ENCODE measurements at places on chromosomes 11 and 22.

GRCh38 chr11:76738618-76739240 lies 44.4 kb upstream of the TSKU start:
- DNase-seq, result no peak

- DNase-seq, result no peak
Measured at GRCh38 chr11:46372086-46372485, 9.4 kb upstream of the MDK start.

DNA sequence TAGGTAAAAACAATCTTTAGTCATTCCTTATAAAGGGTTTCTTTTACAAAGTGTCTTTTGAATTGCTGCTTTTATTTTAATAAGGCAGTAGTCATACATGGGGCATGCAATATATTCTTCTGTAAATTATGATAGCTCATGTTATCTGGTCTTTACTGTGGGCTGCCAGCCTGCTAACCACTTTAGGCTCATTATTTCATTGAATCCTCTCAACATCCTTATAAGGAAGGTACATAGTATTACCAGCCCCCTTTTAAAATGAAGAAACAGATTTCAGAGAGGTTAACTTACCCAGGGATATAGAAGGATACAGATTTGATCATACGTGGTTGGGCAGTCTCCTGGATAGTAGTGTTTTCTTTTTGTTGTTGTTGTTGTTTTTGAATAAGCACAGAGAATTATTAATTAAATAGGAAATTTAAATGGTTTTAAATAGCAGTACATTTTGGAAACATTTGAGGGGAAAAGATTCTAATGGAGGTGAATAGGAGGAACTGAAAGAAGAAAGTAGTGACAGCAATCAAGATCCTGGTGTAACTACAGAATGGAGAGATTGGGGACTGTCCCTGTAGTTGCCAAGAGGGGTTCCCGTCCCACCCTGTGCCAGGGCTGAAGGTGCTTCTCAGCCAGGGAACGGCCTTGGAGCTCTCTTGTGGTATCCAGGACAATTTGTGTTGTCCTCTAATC lies 21.0 kb downstream of the SPECC1L start:
- DNase-seq, result no peak

DNA sequence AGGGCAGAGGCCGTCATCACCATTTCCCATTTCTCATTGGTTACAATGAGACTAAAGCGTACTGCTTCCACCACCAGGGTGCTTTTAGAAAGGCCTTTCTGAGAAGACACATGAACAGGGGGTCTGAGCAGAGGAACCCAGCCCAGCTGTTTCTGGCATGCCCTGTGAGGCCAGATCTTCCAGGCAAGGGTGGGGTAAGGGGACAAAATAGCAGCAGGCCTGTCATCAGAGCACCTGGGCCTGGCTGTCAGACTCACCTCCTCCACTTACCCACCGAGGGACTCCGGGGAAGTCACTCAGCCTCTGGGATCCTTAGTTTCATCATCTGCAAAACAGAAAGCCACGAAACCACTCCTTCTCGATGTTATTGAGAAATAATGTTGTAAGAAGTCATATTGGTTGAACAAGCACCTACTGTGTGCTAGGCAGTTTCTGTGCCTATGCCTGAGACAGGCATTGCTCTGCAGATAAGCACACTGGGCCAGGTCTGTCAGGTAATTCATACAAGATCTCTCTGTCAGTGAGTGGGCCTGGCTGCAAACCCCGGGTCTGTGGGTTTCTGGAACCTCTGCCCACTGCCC lies 8.8 kb upstream of the WNT11 start:
- DNase-seq, result no peak

- DNase-seq, result no peak
Measured at GRCh38 chr11:111204211-111204610, 41.3 kb upstream of the POU2AF2 start.

- no peak for DNase-seq
Measured at GRCh38 chr11:11981364-11981763, 27.1 kb downstream of the DKK3 start.

DNA sequence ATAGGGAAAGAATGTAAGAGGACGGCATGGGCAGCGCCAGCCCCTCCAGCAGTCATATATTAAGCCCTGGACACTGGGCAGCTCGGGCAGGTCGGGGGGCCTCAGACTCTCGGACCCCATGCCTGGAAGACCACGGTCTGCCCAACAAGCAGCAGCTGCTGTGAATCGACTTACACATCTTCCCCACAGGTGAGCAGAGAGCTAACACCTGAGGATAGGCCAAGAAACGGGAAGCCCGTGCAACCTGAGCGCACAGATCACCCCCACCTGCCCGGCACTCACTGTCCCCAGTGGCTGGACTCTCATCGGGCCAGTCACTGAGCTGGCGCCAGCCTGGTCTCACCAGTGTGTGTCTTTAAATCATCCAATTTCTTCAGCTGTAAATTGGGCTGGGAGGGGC lies 4.7 kb upstream of the TCF20 start:
- DNase-seq, result no peak

GRCh38 chr22:50470491-50470890 lies 4.3 kb downstream of the SBF1 start:
- DNase-seq, result no peak

- no peak for DNase-seq
Measured at GRCh38 chr11:109383306-109383705, 38.7 kb upstream of the C11orf87 start.

DNA sequence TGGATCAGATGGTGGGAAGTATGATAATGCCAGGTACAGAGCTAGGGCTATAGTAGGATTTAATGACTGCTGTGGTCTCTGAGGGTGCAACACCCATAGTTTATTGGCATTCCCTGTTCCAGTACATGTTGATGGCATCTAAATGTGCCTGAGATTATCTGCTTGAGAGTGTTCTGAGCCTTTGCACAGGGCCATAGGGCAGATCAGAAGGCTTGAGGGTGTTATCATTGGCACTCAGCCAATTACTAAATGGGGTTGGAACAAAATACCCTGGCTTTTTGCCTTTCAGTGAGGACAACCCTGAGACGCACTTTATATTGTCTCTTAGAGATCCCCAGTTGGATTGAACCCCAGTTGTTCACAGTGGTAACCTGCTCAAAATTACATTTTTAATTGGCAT lies 6.7 kb downstream of the SLC5A12 start:
- DNase-seq, result no peak

DNA sequence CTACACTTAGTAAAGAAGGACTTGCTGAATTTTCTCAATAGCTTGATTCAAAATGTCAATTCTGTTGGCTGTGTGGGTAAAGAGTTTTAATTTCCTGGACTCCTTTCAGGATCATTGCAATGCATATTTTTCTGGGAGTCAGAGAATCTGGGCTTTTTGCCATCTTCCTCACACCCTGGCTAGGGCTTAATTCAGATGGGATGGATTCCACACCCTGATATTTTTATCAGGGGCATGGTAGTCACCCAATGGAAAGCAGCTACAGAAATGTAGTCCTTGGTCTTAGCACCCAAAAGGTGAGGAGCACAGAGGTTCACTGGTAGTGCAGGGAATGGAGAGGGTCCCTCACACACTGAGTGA lies 79.3 kb downstream of the SGSM3 start:
- no peak for DNase-seq

- DNase-seq, result no peak
Measured at GRCh38 chr22:29879753-29880152, 3.2 kb upstream of the MTMR3 start.

DNA sequence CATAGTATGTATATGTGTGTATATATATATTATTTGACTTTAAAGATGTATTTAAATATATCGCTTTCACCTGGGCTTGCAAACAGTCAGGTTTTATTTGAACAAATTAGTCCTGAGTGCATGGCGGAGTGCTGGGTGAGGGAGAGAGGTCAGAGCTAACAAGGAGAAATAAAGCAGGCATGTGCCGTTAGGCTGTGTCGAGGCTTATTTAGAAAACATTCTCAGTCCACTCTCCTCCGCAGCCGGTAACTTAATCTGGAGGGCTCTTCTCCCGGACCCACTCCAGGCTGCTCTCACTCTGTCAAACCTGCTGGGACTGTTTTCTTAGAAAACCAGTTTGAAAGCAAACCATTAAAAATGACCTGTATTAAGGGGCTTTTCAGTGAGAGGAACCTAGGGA lies 455.9 kb downstream of the MN1 start:
- DNase-seq, result no peak

DNA sequence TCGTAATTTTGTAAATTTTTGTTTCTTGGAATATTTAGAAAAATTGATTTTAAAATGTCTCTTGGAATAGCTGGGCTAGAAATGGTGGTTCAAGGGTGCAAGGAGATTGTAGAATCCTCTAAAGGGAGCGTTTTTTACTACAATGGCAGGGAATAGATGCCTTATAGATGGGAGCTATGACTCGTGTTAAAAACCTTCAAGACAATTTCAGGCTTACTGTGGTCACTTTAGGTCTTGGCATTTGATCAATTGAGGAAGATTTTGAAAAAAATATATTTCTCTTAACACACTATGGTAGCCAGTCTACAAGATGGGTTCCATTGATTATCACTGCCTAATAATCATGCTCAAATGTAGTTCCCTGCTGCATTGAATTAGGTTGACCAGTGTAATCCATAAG lies 25.0 kb downstream of the METTL15 start:
- no peak for DNase-seq

GRCh38 chr11:69287968-69288882 lies 5.7 kb upstream of the MYEOV start:
- no peak for DNase-seq

- no peak for DNase-seq
Measured at GRCh38 chr22:42887523-42888507, 30.7 kb upstream of the ARFGAP3 start.

DNA sequence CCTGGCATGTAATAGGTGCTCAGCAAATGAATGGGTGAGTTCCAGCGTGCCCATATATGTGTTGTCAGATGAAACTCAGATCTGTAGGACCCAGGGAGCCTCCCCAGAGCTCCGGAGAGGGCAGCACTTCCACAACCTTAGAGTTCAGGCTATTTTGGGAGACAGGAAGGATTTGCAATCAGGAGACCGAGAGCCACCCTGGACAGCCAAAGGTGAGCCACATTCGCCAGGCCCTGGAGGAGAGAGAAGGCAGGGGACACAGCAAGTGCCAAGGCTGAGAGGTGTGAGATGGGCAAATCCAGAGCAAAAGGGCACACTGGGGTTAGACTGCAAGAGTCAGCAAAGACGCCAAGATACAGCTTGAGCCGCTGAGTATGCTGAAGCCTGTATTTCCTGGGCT lies 66.4 kb downstream of the CD82 start:
- DNase-seq, result no peak

DNA sequence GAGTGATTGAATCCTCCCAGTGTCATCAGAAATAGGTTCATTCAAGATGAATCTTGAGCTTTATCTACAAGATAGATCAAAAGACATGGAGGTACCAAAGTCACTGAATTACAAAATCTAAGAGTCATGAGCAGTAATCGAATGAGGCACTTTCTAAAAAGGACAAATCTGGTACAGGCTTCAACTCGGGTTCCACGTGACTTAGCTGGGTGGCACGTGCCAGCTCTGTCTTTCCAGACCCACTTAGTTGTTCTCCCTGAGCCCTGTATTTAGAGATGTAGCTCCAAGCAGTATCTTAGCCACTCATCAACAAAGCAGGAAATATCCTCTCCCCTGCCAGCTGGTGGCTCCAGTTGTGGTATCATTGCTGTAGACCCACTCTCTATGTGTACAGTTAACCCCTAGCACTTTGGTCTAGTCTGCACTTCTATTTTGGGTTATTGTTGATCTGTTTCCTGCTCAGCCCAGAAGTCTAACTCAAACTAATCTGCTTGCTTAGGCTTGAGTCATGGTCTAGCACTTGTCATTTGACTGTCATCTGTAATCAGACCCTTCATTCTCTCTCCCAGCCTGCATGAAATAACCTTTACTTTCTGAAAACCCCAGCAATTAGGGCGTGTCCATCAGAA lies 528.7 kb downstream of the ETS1 start:
- DNase-seq, result no peak

DNA sequence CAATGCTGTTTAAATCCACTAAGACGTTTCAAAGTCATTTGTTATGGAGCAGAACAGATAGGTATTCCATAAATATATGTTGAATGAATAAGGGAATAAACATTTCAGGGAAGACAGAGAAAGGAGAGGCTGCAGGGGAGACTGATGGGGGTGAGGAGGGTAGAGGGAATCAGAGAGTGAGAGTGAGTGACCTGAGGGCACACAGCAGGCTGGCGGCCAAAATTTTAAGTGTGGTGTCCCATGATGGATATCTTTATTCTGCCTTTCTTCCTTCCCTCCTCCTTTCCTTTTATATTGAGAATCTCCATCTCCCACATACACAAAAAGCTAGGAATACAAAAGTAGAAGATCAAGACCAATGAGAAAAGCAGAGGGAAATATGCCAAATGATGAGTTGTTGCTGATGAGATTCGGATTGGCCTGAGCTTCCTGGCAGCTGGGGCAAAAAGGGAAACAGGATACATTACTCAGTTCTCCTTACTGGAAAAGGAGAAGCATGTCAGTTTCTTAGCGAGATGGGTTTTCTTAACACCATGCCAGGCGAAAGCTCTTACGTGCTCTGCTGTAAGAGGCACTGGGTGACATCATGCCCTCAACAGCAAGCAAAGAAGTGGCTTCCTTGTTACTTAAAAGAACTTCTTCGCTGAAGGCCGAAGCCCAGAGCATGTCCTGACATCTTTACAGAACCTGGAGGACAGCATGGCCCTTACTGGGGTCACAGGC lies 11.2 kb upstream of the CYTH4 start:
- DNase-seq, result no peak

DNA sequence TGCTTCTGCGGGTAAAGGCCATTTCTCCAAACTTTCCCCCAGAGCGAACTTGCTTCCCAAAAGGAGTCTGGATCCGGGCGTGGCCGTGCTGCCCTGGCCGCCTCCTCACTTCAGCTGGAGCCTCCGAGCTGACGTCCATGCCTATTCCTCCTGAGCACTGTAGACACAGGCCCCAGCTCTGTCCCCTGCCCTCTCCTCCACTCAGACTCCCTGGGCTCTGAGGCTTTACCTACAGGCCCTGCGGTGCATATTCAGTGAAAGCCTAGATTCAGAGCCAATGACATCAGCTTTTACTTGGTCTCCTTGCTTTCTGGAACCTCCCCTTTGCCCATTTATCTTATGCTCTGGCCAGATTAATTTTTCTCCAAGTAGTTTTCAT lies 9.7 kb downstream of the LRP5 start:
- DNase-seq, result no peak

DNA sequence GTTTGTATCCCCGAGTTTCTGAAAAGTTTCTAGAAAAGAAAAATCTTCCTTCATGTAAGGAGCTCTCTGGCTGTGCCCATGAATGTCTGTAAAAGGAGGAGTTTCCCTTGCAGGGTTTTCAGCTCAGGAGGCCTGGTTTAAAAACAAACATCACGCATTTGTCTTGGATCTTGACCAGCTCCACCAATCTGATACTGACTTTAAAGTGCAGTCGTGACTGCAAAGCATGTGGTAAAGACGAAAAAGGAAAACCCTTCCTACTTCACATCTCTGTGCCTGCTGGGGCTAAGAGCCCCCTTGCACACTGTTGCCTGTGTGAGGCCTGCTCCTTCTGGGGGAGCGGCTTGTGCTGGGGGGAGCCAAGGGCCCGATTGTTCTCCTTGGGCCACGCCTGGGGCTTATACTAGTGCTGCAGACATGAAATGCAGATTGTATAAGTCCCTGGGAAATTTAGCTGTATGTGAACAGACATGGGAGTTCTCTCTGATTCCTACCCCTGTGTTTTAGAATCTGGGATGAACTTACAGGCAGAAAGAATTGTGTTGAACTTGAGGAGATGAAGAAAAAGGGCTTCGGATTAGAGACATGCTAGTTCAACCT lies 62.1 kb downstream of the ADAMTS15 start:
- no peak for DNase-seq

- DNase-seq, result no peak
Measured at GRCh38 chr11:1208394-1209261, 14.2 kb upstream of the MUC5B start.

Data from endothelial cell (in vitro differentiated cells).